CD4-positive, alpha-beta T cell (primary cell): ENCODE measurements at places on chromosomes 1 and 21. TPM values are rescaled to one million over a fixed set of nuclear protein-coding genes. Genes with fewer than 3 reads are reported as not detected.

DNA sequence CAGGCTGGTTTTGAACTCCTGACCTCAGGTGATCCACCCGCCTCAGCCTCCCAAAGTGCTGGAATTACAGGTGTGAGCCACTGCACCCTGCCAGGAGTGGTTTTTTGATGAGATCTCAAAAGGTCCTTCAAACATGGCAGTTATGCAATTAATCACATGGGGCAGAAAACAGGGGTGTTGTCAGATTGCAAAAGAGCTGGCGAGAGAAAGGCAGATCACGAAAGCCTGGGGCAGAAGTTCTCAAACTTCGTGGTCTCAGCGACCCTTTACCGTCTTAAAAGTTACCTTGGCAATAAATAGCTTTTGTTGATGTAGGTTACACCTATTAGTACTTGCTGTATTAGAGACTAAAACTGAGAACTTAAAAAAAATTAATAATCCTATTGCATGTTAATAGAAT is 16.1 kb downstream of the CNR2 start:
- DNase-seq: no peak
- no peaks in the 10 kb centered on the region for H3K36me3 ChIP-seq
- H3K27ac ChIP-seq: no peak overlapping the region
- H3K4me1 ChIP-seq: peaks cover 11% of the 10 kb centered on the region
- no peaks in the 10 kb centered on the region for H3K27me3 ChIP-seq

DNA sequence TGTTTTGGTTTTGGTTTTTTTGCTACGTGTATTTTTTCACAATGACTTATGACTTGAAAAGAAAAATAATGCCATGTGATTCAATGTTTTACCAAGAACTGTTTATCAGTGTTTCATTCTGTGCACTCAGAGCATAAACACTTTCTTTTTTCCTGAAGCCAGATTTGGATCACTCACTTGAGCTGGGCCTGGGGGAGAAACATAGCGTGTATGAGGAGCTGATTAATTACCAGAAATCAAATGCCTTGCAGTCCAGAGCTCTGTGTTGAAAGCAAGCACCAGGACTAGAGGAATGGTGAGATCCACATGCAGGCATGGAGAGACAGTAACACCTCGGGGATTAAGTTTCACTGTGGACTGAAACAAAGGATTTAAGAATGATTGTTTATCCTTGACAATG is 642.1 kb upstream of the ADGRL2 start:
- H3K4me1 ChIP-seq: no peaks in the 10 kb centered on the region
- DNase-seq: no peak
- no peak overlapping the region for H3K27ac ChIP-seq
- no peaks in the 10 kb centered on the region for H3K36me3 ChIP-seq
- no peak overlapping the region for H3K4me3 ChIP-seq

DNA sequence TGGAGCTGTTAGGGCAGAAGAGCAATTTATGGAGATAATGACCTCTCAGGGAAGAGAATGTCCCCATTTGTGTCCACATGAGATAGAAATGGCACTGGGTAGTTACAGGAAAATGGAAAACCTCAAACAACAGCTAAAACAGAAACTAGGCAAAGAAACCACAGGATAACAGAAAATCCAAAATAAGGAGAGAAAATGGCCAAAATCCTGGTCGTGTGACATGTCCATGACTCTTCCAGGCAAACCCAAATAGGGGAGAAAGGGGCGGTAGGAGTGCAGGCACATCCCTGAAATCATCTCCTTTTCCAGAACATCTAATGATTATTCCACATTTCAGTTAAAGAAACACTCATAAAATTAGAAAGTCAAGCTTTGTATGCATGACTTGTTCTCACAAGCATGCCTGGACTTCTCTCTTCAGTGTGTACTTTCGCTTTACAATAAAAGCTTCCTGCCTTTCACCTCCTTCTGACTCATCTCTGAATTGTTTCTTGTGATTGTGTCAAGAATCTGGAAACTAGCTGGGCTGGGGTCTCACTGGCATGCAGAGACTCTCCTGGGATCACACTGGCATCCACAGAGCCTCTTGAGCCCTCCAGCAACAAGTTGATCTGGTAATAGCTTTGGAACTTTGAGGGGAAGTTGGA is 171.4 kb upstream of the ZP4 start:
- H3K27ac ChIP-seq: no peak overlapping the region
- H3K4me1 ChIP-seq: no peaks in the 10 kb centered on the region
- no peak for DNase-seq
- no peak overlapping the region for H3K4me3 ChIP-seq
- no peaks in the 10 kb centered on the region for H3K27me3 ChIP-seq

DNA sequence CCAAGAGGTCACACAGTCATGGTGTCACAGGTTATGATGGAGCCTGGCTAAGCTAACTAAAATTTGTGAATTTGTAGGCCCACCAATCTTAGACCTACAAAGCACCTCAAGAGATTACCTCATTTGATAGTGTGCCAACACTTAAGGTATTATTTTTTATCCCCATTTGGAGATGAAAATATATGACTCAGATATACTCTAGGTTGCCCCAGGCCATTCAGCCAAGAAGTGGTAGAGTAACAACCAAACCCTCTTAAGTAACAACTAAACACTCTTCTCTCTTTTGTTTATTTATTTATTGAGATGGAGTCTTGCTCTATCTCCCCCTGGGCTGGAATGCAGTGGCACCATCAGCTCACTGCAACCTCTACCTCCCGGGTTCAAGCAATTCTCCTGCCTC is 14.3 kb downstream of the NPL start:
- H3K27me3 ChIP-seq: no peaks in the 10 kb centered on the region
- no peak for DNase-seq

DNA sequence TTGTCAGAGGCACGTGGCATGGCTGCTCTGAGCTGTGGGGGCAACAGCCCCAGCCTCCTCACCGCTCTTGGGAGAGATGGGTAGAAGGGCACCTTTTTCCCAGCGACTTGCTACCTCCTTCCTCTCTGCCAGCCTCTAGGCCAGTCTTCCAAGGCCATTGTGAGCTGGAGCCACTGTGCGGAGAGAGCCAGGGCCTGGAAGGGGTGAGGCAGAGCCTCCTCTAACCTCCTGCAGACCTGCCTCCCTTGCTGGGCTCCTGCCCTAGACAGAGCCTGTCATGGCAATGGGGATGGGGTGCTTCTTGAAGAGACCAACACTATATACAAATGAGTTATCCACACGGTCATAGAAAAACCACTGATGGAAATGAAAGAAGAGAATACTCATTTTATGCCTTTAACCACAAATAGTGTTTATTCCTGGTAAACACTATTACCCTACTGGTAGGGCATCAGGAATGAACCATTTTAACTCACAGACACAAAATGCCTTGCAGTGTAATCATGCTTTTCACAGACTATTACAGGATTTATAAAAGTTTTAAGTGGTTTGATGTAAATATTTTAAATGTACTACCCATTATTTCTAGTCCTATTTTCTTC is 5.0 kb upstream of the IGFN1 start:
- no peak overlapping the region for H3K27ac ChIP-seq
- no peak overlapping the region for H3K4me3 ChIP-seq
- no peaks in the 10 kb centered on the region for H3K36me3 ChIP-seq
- H3K4me1 ChIP-seq: no peaks in the 10 kb centered on the region

GRCh38 chr1:87179076-87179810 is 149.4 kb upstream of the LMO4 start:
- no peak overlapping the region for H3K27ac ChIP-seq
- H3K27me3 ChIP-seq: no peaks in the 10 kb centered on the region
- H3K4me3 ChIP-seq: no peak overlapping the region
- DNase-seq: no peak
- no peaks in the 10 kb centered on the region for H3K36me3 ChIP-seq

GRCh38 chr1:107622966-107623365 is 342.0 kb downstream of the VAV3 start:
- no peak overlapping the region for H3K4me3 ChIP-seq
- no peak overlapping the region for H3K27ac ChIP-seq
- DNase-seq: no peak

- no peak overlapping the region for H3K4me3 ChIP-seq
- H3K36me3 ChIP-seq: no peaks in the 10 kb centered on the region
- H3K27me3 ChIP-seq: no peaks in the 10 kb centered on the region
- no peak overlapping the region for H3K27ac ChIP-seq
These were observed 211.1 kb upstream of the FAM78B start for GRCh38 chr1:166377896-166378295.

- H3K4me3 ChIP-seq: no peak overlapping the region
- no peak overlapping the region for H3K27ac ChIP-seq
- peaks cover 5% of the 10 kb centered on the region for H3K36me3 ChIP-seq
- no peaks in the 10 kb centered on the region for H3K27me3 ChIP-seq
These were observed 6.8 kb downstream of the HIPK1 start for GRCh38 chr1:113935970-113936369.

DNA sequence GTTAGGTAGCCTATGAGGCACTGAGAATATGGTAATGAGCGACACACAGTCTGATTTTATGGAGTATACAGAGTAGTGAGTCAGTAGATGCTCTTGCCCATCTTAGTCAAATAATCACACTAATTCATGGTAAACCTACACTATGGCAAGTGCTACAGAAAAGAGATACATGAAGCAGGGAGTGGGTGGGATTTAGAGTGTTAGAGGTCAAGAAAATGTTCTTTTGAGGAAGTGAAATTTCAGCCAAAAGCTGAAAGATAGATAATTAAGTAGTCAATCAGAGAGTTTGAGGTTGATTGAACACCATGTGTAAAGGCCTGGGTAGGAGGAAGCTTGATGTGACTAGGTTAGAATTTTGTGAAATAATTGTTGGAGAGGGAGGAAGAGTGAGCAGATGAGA is 14.7 kb downstream of the MDM4 start:
- no peak for DNase-seq
- peaks cover 2% of the 10 kb centered on the region for H3K4me1 ChIP-seq
- H3K4me3 ChIP-seq: no peak overlapping the region
- H3K27ac ChIP-seq: no peak overlapping the region
- H3K36me3 ChIP-seq: peaks cover 93% of the 10 kb centered on the region

- peak overlapping the region; percentile 74 for H3K4me3 ChIP-seq
- no peak for DNase-seq
- H3K27me3 ChIP-seq: no peaks in the 10 kb centered on the region
- peaks cover 21% of the 10 kb centered on the region for H3K36me3 ChIP-seq
- H3K4me1 ChIP-seq: peaks cover 28% of the 10 kb centered on the region
These were observed 410 bp upstream of the NUDC start for GRCh38 chr1:26921126-26921539.

- H3K4me3 ChIP-seq: no peak overlapping the region
- DNase-seq: no peak
- no peaks in the 10 kb centered on the region for H3K4me1 ChIP-seq
- no peaks in the 10 kb centered on the region for H3K36me3 ChIP-seq
- no peak overlapping the region for H3K27ac ChIP-seq
- no peaks in the 10 kb centered on the region for H3K27me3 ChIP-seq
These were observed 355.8 kb upstream of the LYPLAL1 start for GRCh38 chr1:218817691-218818465.

- H3K27me3 ChIP-seq: no peaks in the 10 kb centered on the region
- no peak for DNase-seq
- peaks cover 35% of the 10 kb centered on the region for H3K4me1 ChIP-seq
- H3K27ac ChIP-seq: no peak overlapping the region
- H3K4me3 ChIP-seq: peak overlapping the region; percentile 94
These were observed 773 bp upstream of the RCC2 start for GRCh38 chr1:17440074-17440826.

GRCh38 chr1:6162773-6163172 is 17.3 kb downstream of the CHD5 start:
- H3K4me3 ChIP-seq: no peak overlapping the region
- no peak overlapping the region for H3K27ac ChIP-seq
- H3K4me1 ChIP-seq: no peaks in the 10 kb centered on the region
- H3K27me3 ChIP-seq: peaks cover 14% of the 10 kb centered on the region
- DNase-seq: no peak

- no peaks in the 10 kb centered on the region for H3K27me3 ChIP-seq
- DNase-seq: no peak
- H3K4me1 ChIP-seq: no peaks in the 10 kb centered on the region
These were observed 54.9 kb upstream of the WLS start for GRCh38 chr1:68287241-68287640.

- no peak for DNase-seq
- H3K4me1 ChIP-seq: no peaks in the 10 kb centered on the region
- H3K36me3 ChIP-seq: no peaks in the 10 kb centered on the region
- H3K27ac ChIP-seq: no peak overlapping the region
These were observed 19.5 kb upstream of the MFN2 start for GRCh38 chr1:11960715-11961114.

DNA sequence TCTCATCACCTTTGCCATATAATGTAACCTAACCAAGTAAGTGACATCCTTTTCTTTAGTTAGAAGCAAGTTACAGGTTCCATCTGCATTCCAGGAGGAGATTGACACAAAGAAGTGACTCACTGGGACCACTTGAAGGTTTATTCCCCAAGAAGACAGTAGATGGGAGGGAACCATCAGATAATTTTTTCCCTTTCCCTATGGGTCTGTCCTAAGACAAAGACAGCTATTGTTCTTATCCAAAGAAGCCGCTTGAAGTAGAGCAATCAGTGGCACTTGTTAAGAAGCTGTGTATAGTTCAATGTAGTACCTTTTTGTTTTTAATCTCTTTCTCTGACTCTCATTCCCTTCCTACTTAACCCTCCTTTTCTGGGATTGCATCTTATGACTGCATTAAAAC is 139.9 kb upstream of the B3GALT2 start:
- no peak overlapping the region for H3K27ac ChIP-seq
- H3K4me1 ChIP-seq: no peaks in the 10 kb centered on the region
- H3K4me3 ChIP-seq: no peak overlapping the region

DNA sequence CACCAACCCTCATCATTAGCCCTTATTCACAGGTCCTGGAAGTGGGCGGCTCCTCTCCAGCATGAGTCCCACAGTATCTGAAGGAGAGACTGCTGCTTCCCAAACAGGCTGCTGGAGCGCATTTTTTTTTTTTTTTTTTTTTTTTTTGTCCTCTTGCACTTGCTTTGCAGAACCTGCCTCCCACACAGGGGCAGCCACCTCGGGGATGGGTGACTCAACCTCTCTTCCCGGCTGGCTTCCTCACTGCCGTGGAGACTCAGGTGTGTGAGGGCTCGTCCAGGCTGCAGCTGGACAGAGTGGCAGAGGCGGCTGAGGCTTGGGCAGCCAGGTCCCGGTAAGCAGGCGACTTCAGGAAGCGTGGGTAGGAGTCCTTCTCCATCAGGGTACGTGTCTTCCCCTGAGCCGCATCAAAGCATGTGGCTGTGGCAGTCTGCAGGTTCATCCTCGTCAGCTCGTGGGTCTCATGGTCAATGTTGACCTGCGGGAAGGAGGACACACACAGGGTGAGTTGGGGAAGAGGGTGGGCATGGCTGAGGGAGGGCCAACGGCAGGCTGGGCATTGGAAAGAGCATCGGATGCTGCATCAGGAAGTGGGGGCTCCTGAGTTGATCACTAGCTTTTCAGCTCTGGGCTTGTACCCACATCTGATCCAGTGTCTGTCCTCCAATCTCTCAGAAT is 4.0 kb downstream of the RGS16 start:
- DNase-seq: no peak
- no peak overlapping the region for H3K27ac ChIP-seq
- H3K36me3 ChIP-seq: peaks cover 13% of the 10 kb centered on the region
- no peak overlapping the region for H3K4me3 ChIP-seq
- no peaks in the 10 kb centered on the region for H3K27me3 ChIP-seq

The AADACL3 gene
- total RNA-seq: not detected

The DUSP23 gene
- 6.0 TPM for total RNA-seq

The MIA3 gene
- total RNA-seq: 135 TPM

The UBL4B gene
- not detected for total RNA-seq

The MYOG gene
- total RNA-seq: not detected

The UMODL1 gene
- total RNA-seq: 0.49 TPM

The KRTAP22-1 gene
- total RNA-seq: not detected

The LRRC38 gene
- not detected for total RNA-seq

The OR2L3 gene
- total RNA-seq: not detected

The COA7 gene
- total RNA-seq: 0.99 TPM

The DENND2D gene
- 60.7 TPM for total RNA-seq

The STIL gene
- total RNA-seq: 2.1 TPM

The FYB2 gene
- total RNA-seq: not detected
